WTC11 (cell line): ENCODE measurements at places on chromosomes 5 and 9. TPM values are rescaled to one million over a fixed set of nuclear protein-coding genes. Genes with fewer than 3 reads are reported as not detected.
A peak's percentile ranks its signal among the peaks of the same experiment; 100 is the strongest.

DNA sequence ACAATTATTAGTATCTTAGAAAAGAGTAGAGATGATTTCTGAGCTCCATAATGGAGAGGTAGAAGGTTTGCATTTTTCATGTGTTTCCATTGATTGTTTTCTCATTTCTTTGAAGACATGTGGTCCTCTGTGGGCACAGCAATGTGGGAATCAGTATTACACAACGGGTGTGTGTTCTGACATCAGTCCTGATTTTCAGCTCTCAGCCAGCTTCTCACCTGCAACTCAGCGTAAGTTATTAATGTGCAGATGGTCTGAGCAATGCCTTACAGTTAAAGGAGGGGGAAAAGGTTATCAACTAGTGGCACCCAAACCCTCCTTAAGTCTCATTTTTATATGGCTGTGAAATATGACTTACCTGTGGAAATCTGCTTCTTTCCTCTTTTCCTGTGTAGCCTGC is 59.1 kb downstream of the ITGA2 start:
- no peaks in the 10 kb centered on the region for H3K4me1 ChIP-seq
- H3K36me3 ChIP-seq = no peaks in the 10 kb centered on the region
- H3K4me3 ChIP-seq = no peak overlapping the region
- H3K27me3 ChIP-seq = no peaks in the 10 kb centered on the region
- H3K27ac ChIP-seq = no peak overlapping the region

DNA sequence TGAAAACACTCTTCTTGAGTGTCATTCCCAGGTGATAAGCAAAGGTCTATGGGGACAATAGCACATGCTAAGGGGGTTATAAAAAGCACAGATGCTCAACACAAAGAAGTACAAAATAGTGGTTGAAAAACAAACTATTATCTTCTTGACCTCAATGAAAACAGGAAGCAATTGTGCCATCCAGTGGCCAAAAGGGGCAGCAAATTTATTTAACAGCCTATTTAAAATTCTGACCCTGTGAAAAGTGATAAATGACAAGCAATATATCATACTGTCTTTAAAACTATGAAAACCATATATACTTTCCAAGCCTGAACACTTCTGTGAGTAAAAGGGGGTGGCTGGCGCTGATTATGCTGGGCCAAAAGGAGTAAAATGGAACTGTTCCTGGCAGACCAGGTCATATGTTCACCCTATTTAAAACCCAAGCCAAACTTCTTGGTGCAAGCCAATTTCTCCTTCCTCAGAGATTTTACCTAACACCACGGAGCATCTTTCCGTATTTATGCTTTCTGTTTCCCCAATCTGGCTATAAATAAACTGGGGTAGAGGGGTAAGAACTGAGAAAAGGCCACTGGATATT is 29.7 kb downstream of the TEX10 start:
- no peaks in the 10 kb centered on the region for H3K4me1 ChIP-seq
- no peaks in the 10 kb centered on the region for H3K27me3 ChIP-seq
- H3K36me3 ChIP-seq = peaks cover 58% of the 10 kb centered on the region
- no peak overlapping the region for H3K4me3 ChIP-seq
- H3K27ac ChIP-seq = no peak overlapping the region

DNA sequence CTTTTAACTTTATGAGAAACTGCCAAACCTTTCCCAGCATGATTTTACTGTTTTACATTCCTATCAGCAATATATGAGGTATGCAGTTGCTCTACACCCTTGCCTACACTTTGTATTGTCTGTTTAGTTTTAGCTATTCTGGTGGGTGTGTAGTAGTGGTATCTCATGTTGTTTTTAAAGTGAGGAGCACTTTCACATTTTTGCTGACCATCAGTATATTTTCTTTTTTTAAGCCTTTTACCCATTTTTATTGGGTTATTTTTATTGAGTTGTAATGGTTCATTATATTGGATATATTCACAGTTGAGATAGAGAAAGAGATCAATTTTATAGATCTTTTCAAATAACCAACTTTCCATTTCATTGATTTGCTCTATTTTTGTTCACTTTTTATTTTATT is 102.4 kb downstream of the BARX1 start:
- H3K4me3 ChIP-seq = no peak overlapping the region
- no peaks in the 10 kb centered on the region for H3K36me3 ChIP-seq
- peaks cover 8% of the 10 kb centered on the region for H3K4me1 ChIP-seq
- DNase-seq = no peak
- H3K27ac ChIP-seq = no peak overlapping the region

- H3K27ac ChIP-seq = peak overlapping the region; percentile 54; the same call in 1 of the 2 replicates
- no peak for DNase-seq
- peaks cover 11% of the 10 kb centered on the region for H3K4me1 ChIP-seq
- no peaks in the 10 kb centered on the region for H3K36me3 ChIP-seq
- no peaks in the 10 kb centered on the region; the same call in 1 of the 2 replicates for H3K27me3 ChIP-seq
- no peak overlapping the region for H3K4me3 ChIP-seq
These were observed 117.9 kb downstream of the ANXA1 start for GRCh38 chr9:73269430-73270101.

The CORO2A gene
- total RNA-seq = 32.5 to 37.0 TPM (median 35.9 TPM) in 3 replicates

The CCDC192 gene
- 0.52 to 0.69 TPM (median 0.53 TPM) in 3 replicates for total RNA-seq

The C7 gene
- 1.4 to 4.5 TPM (median 1.4 TPM) in 3 replicates for total RNA-seq

DNA sequence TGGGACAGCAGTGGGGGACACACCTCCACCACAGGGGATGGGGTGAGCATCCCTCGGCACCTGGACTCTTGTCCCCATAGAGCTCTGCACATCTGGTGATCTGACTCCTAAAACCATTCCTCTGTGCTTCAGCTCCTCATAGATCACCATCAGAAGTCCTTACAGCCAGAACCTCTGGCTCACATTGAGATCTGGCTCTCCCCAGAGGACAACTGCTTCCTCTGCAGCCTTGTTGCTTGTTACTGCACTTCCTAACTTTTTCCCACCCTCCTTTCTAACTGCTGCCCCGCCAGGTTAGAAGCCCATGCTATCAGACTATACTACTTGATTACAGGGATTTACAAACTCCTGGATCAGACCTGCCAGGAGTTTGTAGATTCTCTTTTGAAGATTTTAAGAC is 64.5 kb downstream of the ARSB start:
- H3K27me3 ChIP-seq = no peaks in the 10 kb centered on the region
- DNase-seq = no peak
- H3K36me3 ChIP-seq = no peaks in the 10 kb centered on the region
- peaks cover 12% of the 10 kb centered on the region for H3K4me1 ChIP-seq
- no peak overlapping the region for H3K4me3 ChIP-seq
- H3K27ac ChIP-seq = no peak overlapping the region

DNA sequence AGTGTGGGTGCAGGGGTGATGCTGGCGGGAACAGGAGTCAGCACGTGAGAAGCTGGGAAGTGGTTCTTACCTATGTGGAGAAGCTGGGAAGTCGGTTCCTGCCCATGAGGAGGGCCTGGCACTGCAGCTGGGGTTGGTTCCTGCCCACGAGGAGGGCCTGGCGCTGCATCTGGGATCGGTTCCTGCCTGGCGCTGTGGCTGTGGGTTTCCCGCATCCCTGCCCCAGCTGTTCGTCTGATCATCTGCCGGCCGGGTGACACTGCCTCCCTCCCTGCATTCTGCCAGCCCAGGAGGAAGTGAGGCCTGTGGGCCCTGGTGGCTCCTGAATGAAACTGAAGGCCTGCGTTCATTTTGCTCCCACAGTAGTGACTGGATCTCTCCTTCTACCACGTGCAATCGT is 5.1 kb downstream of the OBP2A start:
- H3K36me3 ChIP-seq = no peaks in the 10 kb centered on the region
- H3K27me3 ChIP-seq = no peaks in the 10 kb centered on the region
- DNase-seq = no peak
- H3K27ac ChIP-seq = 0 out of 2 replicates have a peak overlapping the region, but pooled peaks have one; percentile 7
- peaks cover 7% of the 10 kb centered on the region for H3K4me1 ChIP-seq

DNA sequence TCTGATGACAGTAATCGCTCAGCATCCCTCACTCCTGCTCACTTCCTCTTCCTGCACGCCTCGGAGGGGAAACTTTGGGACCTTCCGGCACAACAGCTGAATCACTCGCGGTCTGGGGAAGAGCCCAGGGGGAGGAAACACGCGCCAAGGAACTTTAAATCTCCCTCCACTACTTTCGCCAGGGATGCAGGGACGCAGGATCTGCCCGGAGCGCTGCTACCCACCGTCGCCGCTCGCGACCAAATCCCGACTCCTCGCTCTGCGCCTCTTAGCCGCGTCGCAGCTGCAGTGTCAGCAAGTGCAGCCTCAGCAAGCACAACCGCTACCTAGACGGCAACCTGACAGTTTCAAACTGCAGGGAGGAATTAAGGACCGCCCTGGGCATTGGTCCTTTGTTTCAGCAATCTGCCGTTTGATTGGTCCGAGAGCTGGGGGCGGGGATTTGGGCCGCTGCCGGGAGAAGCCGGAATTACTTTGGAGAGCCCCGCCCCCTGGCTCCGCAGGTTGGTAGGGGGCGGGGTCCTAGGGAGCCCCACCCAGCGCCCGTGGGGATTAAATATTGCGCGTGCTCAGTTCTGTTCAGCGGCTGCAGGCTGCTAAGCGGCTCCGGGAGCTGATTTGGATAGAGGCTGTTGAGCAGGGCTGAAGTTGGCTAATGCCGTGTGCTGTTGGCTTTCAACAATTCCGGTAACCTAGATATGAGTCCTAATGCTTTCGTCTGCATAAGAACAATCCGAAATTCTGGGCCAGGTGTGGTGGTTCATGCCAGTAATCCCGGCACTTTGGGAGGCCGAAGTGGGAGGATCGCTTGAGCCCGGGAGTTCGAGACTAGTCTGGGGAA is at the start of gene POC5:
POC5 (minus strand) TSS at position 356 of the 841 bp plus-strand sequence. CDS start 4,500 bp downstream, outside the sequence.
- H3K27me3 ChIP-seq = peaks cover 3% of the 10 kb centered on the region; the same call in 1 of the 2 replicates
- peak within 1 kb of the TSS; percentile 99 for H3K4me3 ChIP-seq
- H3K27ac ChIP-seq = peak within 1 kb of the TSS; percentile 98
- peak; percentile 98 for DNase-seq
- H3K36me3 ChIP-seq = peaks cover 6% of the 10 kb centered on the region

- no peak overlapping the region for H3K27ac ChIP-seq
- no peak overlapping the region for H3K4me3 ChIP-seq
- H3K27me3 ChIP-seq = no peaks in the 10 kb centered on the region; the same call in 1 of the 2 replicates
- no peak for DNase-seq
These were observed 5.2 kb downstream of the CEMIP2 start for GRCh38 chr9:71762900-71763653.

DNA sequence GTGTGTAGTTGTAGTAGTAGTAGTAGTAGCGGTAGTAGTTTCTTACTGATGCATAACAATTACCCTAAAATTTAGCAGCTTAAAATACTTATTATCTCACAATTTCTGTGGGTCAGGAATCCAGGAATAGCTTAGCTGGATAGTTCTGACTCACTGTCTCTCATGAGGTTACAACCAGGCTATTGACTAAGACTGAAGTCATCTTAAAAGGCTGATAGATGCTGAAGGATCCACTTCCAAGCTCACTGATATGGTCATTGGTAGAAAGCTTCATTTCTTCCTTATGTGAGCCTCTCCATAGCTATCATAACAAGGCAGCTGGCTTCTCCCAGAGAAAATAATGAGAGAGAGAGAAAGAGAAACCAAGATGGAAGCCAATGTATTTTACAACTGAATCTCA is 147.5 kb upstream of the FBXL17 start:
- H3K27me3 ChIP-seq = peaks cover 7% of the 10 kb centered on the region
- DNase-seq = no peak
- H3K4me3 ChIP-seq = no peak overlapping the region
- H3K4me1 ChIP-seq = peaks cover 17% of the 10 kb centered on the region
- H3K27ac ChIP-seq = no peak overlapping the region
- H3K36me3 ChIP-seq = peaks cover 59% of the 10 kb centered on the region

DNA sequence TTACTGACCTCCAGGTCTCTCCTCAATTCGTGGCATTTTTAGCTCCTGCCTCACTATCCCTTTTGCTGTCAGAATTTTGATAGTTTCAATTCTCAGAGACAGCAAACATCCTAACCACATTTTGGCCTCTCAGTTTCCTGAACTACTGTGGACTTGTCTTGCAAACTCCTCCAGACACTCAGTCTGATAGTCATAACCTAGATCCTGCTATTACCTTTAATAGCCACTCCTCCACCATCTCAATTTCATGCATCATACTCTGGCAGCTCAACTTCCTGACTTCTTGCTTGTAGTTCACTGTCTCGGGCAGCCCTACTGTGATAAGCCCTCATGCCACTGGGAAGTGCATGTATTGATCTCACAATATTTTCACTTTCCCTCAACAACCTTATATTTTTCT is 481.8 kb upstream of the CDH18 start:
- no peak overlapping the region for H3K27ac ChIP-seq
- H3K27me3 ChIP-seq = no peaks in the 10 kb centered on the region
- no peaks in the 10 kb centered on the region for H3K4me1 ChIP-seq
- no peak overlapping the region for H3K4me3 ChIP-seq
- no peaks in the 10 kb centered on the region for H3K36me3 ChIP-seq

DNA sequence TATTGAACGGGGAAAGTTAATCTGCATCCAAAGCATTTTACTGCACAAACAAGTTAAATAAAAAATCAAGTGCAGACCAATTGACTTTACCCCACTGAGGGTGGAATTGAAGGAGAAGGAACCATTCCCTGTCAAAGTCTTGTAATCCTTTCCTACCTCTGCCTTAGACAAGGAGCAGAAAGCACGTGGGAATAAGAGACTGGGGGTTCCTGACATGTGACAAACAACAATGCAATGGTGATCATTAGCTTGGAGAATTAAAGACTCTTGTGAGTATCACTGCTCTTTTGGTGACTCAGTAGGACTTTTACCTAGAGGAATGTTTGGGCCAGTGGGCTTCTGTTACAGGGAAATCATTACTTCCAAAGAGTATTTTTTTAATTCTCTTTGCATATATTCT is 779.5 kb downstream of the TLR4 start:
- no peaks in the 10 kb centered on the region for H3K27me3 ChIP-seq
- H3K4me3 ChIP-seq = no peak overlapping the region
- peaks cover 12% of the 10 kb centered on the region for H3K4me1 ChIP-seq
- H3K27ac ChIP-seq = no peak overlapping the region

DNA sequence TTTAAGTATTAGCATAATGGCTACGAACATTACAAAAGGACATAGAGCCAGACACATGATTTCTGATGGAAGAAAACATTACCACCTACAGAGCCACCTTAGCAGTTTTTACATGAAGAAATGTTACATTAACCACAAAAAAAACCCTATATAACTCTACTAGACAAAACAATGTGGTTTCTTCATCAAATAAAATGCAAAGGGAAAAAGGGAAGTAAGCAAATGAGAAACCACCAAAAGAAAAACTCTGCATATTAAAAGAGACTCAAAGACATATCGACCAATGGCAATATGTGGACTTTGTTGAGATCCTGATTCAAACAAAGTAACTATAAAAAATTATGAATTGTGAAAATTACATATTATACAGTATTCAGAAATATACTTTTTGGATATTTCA is 132.7 kb downstream of the TSSK1B start:
- peaks cover 8% of the 10 kb centered on the region for H3K4me1 ChIP-seq
- H3K4me3 ChIP-seq = no peak overlapping the region
- H3K27ac ChIP-seq = no peak overlapping the region
- no peaks in the 10 kb centered on the region for H3K36me3 ChIP-seq
- no peak for DNase-seq

DNA sequence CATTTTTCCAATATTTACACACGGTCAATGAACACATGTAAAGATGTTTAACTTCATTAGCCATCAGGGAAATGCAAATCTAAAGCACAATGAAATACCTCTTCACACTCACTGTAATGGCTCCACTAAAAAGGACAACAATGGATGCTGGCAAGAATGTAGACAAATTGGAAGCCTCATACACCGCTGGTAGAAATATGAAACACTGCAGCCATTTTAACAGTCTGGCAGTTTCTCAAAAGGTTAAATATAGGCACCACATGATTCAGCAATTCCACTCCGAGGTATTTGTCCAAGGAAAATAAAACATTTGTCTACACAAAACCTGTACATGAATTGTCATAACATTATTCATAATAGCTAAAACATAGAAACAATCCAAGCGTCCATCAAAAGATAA is 20.0 kb downstream of the RNF145 start:
- no peaks in the 10 kb centered on the region for H3K27me3 ChIP-seq
- no peak overlapping the region for H3K27ac ChIP-seq
- H3K36me3 ChIP-seq = peaks cover 28% of the 10 kb centered on the region
- DNase-seq = no peak
- H3K4me1 ChIP-seq = peaks cover 7% of the 10 kb centered on the region

The SHISAL2B gene
- total RNA-seq = 11.1 to 15.2 TPM (median 14.8 TPM) in 3 replicates
